ENCODE measurements at places on chromosomes 3 and 15. TPM values are rescaled to one million over a fixed set of nuclear protein-coding genes. Genes with fewer than 3 reads are reported as not detected.

LAMB2 gene
- total RNA-seq, result 96.4 TPM

SNTN gene
- not detected for total RNA-seq

HYPK gene
- total RNA-seq, result 26.9 TPM

PLA1A gene
- not detected for total RNA-seq

GPR176 gene
- total RNA-seq, result 58.1 TPM

BMF gene
- total RNA-seq, result 0.23 TPM

TERC gene
- total RNA-seq, result 52.4 TPM

C3orf62 gene
- 1.7 TPM for total RNA-seq

GRAMD2A gene
- total RNA-seq, result not detected

ZNF501 gene
- not detected for total RNA-seq

TSPAN3 gene
- 187 TPM for total RNA-seq

SEMA3G gene
- 0.53 TPM for total RNA-seq

DNA sequence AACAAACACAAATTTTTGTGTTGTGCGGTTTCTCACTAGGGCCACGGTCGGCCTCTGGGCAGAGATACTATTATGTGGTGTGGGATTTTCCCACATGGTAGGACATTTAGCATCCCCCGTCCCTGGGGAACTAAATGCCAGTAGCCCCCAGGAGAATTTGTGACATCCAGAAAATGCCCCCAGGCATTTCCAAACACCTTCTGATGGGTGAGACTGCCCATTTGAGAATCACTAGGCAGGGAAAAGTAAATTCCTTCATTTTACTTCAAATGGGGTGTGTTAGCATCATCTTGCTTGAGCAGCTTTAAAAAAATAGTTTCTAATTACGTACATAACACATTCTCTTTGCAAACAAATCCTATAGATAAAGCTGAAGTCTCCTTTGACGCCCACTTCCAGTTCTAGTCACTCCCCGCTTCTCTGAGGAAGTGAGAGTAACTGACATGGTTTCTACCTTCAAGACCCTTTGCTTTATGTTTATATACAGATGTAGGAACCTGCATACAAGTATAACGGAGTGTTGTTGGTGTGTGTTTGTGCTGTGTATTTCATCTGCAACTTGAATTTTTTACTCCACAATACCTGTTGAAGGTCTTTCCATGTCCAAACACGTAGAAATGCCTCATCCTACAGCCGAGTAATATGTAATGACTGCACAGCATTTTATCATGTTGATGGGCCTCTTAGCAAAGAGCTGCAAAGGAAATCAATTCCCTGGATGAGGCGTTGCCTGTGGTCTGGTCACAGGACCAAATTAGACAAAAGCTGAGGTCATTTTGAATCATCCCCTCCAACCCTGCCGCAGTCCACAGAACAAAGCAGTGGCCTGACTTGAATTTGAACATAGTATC is 31.4 kb upstream of the ZBTB38 start:
- peak; percentile 99 for DNase-seq

DNA sequence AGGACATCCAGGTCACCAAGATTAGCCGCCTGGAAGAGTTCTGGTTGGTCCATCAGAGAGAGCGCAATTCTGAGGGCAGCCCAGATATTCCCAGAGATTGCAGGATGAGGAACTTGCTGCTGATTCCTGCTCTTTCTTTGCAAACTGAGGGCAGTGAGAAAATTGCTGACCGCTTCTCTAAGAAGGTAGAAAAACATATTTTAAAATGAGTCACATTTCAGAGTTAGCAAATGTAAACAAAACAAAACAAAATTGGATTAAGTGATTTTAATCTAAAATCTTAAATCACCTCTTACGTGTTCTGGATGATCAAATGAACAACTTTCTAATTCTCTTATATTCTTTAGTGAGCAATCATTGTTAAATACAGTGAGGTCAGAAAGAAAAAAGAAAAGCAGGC is 149.0 kb downstream of the USP13 start:
- no peak for DNase-seq

- DNase-seq, result peak; percentile 10
These were observed 38.9 kb downstream of the C3orf85 start for GRCh38 chr3:109175411-109175810.

DNA sequence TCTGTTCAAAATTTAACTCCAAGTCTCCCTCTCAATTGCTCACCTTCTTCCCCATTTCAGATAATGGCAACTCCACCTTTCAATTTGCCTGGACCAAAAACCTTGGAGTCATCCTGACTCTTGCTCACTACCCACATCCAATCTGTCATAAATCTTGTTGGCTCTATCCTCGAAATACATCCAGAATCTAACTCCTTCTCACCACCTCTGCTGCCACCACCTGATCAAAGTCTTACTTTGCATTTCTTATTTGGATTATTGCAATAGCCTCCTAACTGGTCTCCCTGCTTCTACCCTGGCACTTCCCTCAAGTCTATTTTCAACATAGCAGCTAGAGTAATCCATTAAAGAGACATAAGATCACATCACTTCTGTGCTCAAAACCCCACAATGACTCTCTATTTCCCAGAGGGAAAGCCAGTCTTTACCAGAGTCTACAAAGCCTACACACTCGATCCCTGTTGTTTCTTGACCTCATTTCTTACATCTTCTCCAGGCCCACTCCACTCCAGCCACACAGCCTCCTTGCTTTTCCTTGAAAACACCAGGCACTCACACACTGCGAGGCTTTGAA is 86.6 kb downstream of the GPR156 start:
- peak; percentile 75 for DNase-seq

DNA sequence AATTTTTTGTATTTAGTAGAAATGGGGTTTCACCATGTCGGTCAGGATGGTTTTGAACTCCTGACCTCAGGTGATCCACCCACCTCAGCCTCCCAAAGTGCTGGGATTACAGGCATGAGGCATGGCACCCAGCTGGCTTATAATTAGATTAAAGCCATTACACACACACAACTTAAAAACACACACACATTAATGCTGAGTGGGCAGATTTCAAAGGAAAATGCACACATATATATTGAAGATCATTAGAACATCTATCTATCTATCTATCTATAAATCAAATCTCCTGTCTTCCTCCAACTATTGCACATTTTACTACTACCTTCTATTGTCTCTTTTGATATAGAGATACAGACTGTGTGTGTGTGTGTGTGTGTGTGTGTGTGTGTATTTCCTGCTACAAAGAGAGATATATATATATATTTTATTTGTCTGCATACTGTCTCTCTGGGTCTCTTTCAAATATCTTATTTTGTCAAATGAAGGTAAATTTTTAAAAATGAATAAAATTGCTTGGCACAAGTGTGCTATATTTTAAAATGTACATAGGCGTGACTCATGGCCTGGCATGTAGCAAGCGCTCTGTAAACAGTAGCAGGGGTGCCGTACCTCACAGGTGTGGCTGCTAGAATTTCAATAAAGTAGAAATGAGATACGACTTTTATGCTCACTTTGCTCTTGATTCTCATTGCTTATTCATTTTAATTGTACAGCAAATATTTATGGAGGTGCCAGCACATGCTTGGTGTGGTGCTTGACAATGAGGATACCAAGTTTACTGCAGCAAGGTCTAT is 655.8 kb downstream of the AGBL1 start:
- no peak for DNase-seq

GRCh38 chr15:40785164-40785563 is 15.4 kb downstream of the C15orf62 start:
- DNase-seq, result no peak

GRCh38 chr3:133965013-133965570 is 64.6 kb downstream of the SLCO2A1 start:
- DNase-seq, result peak; percentile 46

DNA sequence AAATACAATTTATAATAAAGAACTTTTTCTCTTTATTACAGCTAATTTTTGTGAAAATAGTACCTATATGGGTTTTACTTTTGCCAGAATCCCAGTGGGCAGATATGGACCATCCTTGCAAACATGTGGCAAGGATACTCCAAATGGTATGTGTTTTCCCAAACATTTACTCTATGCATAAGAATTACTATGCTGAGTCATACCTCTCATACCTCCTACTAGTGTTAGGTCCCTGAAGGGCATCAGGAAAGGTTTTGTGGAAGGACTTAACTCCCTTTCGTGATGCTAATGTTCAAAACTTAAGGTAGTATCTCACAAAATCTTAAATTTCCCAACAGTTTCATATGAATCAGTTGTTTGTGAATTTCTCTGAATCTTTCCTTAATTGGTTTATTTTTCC is 21.3 kb downstream of the ADGRG7 start:
- DNase-seq, result no peak

DNA sequence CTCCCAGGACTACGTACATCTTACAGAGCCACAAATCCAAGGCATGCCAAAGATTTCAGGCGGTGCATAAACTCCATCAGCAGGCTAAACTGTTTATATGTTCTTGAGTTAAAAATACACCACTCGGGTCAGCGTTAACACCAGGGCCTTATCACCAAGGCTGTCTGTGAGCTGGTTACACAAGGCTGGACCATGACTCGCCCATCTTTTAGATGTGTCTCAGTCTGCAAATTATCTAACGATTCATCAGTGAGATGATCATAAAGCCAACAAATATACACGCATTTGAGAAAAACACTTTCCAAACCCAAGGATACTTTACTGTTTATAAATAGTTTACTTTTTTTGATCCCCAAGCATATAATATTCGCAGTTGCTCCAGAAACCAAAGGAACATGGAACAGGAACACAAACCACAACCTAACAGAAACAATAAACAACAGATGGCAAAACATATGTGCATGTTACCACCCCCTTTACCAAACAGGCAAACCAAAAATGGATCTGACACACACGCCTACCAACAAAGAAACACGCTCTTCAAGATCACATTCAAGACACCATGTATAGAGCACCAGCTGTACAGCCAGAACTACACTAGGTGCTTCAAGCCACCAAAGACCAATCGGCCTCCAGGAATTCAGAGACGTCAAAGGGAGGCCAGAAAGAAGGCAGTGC is 15.4 kb downstream of the LRIG1 start:
- no peak for DNase-seq

DNA sequence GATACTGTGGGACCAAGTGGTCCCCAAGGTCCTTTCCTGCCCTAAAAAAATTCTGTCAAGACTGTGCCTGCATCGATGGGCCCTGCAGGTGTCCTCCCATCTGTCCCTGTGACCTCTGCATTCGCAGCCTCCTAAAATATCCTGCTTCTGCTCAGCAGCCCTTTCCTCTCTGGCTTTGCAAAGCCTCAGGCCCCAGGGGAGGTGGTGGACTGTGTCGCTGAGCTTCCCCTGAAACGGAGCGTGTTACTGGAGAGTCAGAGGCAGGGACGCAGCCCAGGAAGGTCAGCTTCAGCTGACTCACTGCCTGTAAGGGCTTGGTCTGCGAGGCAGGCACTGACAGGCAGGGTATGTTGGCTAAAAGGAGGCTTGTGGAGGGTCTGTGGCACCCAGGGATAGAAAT is 110.0 kb downstream of the RAB11A start:
- peak; percentile 44 for DNase-seq

GRCh38 chr3:108673988-108674661 is 83.1 kb downstream of the RETNLB start:
- DNase-seq, result no peak

GRCh38 chr3:148369381-148369780 is 328.3 kb upstream of the AGTR1 start:
- no peak for DNase-seq

DNA sequence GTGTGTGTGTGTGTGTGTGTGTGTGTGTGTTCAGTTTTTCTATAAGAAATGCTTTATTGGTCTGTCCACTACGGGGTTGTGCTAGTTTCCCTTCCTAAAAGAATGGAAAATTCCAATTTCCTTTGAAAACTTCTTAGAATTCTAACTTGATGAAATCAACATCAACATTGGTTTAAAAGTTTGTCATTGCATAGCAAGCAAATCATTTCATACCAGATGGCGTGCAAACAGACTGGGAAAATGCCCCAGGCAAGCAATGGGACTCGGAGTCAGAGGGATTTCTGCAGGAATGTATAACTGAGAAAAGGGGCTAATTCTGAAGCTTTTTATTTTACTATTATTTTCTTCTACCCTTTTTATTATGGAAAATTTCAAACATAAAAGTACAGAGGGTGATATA is 13.1 kb upstream of the DYNC1LI1 start:
- DNase-seq, result no peak

GRCh38 chr15:62249501-62249900 is 84.4 kb upstream of the C2CD4B start:
- DNase-seq, result no peak

DNA sequence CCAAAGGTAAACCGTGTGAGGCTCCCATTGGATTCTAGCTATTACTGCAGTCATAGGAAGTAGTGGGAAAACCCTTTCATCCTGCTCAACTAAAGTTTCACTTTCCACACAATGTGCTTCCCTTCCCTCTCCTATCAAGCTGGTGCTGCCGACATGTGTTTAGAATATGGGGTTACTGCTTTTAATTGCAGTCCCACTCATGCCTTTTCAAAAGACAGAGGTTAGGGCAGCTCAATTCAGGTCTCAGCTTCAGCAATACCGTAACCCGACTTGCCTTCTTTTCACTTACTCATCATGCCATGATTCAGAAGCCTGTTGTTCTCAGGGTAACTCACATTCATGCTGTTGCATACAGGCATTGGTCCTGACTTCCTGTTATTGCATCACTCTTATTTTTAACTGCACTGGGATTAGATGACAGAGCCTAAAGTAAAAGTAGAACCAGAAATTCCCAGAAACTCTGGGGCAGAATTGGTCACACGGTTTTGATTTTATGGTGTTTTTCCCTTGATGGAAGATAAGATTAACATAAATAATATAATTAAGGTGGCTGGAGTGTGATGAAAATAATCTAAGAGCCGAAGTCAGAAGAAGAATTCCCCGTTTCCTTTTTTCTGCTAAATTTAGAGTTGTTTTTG is 45.7 kb downstream of the C2CD4B start:
- DNase-seq, result peak; percentile 93

GRCh38 chr3:16369885-16370284 is 104.9 kb downstream of the OXNAD1 start:
- DNase-seq, result no peak

- no peak for DNase-seq
These were observed 40.2 kb downstream of the GPR156 start for GRCh38 chr3:120244834-120245225.

DNA sequence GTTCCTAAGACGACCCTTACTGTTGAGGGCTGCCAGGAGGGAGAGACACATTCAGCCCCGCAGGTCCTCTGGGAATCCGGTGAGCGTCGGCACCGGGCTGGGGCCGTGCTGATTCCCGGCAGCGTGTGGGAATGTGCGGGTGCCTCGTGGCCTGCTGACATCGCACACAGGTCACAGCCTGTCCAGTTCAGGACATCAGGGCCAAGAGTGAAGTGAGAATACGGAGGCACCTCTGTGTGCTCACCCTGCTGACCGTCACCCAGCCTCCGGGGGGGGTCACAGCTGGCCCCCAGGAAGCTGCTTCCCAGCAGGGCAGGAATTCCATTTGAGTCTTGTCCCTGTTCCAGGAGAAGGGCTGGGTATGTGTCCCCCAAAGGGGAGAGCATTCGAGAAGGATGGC is 53.6 kb downstream of the PGPEP1L start:
- DNase-seq, result no peak

GRCh38 chr3:134291319-134292254 is 40.9 kb upstream of the RYK start:
- DNase-seq, result peak; percentile 60
